ENCODE measurements at places on chromosomes 3 and 15. TPM values are rescaled to one million over a fixed set of nuclear protein-coding genes. Genes with fewer than 3 reads are reported as not detected.
A peak's percentile ranks its signal among the peaks of the same experiment; 100 is the strongest.

Gene MOBP
- total RNA-seq: not detected

DNA sequence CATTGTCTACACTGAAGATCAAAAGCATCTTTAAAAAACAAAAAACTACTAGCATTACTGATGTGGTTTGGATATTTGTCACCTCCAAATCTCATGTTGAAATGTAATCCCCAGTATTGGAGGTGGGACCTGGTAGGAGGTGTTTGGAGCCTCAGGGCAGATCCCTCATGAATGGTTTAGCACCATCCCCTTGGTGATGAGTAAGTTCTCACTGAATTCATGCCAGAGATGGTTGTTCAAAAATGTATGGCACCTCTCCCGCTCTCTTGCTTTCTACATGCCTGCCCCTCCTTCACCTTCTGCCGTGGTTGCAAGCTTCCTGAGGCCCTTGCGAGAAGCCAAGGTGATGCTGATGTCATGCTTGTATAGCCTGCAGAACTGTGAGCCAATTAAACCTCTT lies 136.6 kb upstream of the FHIT start:
- no peak overlapping the region for H3K4me3 ChIP-seq
- no peak overlapping the region for H3K27ac ChIP-seq
- no peaks in the 10 kb centered on the region for H3K36me3 ChIP-seq
- H3K27me3 ChIP-seq: no peaks in the 10 kb centered on the region
- DNase-seq: no peak

Gene RBPMS2
- total RNA-seq: 4.1 TPM

DNA sequence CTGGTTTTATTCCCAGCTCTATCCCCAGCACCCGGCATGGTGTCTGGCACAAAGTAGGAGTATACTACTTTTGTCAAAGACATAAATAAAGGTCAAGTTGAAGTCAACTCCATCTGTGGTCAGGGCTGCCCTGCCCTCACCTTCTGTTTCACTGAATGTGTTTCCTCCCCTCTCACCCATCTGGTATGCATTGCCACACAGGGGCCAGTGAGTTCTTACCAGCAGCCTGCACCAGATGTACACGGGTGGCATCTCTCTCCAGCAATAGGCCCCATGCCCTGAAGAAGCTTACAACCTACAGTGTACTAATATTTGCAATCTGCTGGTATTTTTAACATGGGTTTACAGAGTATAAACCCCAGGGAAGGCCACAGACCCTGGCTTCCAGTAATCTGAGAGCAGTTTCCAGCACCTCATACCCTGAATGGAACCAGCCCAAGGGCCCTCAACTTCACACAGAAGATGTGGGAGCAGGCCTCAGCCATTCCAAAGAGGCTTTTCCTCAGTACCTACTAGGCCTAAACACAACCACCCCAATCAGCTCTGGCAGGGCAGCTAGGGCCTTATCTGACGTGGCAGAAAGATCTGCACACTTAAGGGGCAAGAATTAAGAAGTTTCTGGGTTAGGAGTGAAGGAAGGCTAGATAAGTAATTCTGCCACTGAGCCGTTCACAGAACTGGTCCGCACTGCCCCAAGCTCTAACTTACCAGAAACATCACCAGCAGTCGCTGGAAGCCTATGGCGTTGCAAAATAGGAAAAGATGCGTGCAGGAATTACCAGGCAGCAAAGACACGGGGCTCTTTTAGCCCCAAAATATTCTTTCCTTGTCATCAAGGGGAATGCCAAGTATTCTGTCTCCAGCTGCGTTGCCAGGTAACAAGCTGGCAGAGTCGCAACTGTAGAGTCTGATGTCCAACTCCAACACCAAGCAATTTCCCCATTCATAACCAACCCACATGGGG lies 2.1 kb downstream of the IDH2 start:
- no peaks in the 10 kb centered on the region for H3K27me3 ChIP-seq
- peak overlapping the region; percentile 96 for H3K27ac ChIP-seq
- peak; percentile 69 for DNase-seq
- no peaks in the 10 kb centered on the region for H3K36me3 ChIP-seq
- no peak overlapping the region for H3K4me3 ChIP-seq

- DNase-seq: no peak
- no peak overlapping the region for H3K27ac ChIP-seq
- H3K4me3 ChIP-seq: no peak overlapping the region
- no peaks in the 10 kb centered on the region for H3K27me3 ChIP-seq
- no peaks in the 10 kb centered on the region for H3K4me1 ChIP-seq
These were observed 4.5 kb downstream of the NR1I2 start for GRCh38 chr3:119786409-119786808.

All from spleen (tissue), 13 donors.